Activated CD4-positive, alpha-beta memory T cell treated with anti-CD3 and anti-CD28 coated beads for 36 hours (primary cell): ENCODE measurements at places on chromosomes 13 and 19. TPM values are rescaled to one million over a fixed set of nuclear protein-coding genes. Genes with fewer than 3 reads are reported as not detected.

DNA sequence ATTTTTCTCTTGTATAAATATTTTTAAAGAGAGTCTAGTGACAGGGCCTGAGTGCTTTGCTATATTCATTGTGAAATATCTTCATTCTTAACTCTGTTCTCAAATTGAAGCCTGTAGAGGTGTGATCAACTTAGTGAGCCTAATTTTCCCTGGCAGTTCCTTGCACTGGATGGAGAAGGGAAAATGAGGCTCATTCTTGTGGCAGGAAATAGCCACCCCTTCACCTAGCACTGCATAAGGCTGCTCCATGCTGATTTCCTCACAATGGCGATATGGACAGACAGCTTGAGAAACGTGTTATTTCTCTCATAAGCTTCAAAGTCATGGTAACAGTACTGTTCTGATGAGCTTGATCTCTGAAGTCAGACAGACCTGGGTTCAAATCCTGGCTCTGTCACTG lies 146.2 kb downstream of the AKAP11 start:
- no peaks in the 10 kb centered on the region for H3K27me3 ChIP-seq
- H3K36me3 ChIP-seq, result peaks cover 45% of the 10 kb centered on the region
- DNase-seq, result no peak

SOX1 gene
- not detected for total RNA-seq

CYP2A6 gene
- not detected for total RNA-seq

EBPL gene
- 36.1 TPM for total RNA-seq

SRRM5 gene
- 0.59 TPM for total RNA-seq

CFAP97D2 gene
- total RNA-seq, result not detected
